Natural killer cell treated with Interleukin-12 subunit alpha and Interleukin-12 subunit beta and Interleukin-15 and Interleukin-18, amount 100 ng/mL, for 72 hours (primary cell): ENCODE measurements at places on chromosomes 2 and 18. TPM values are rescaled to one million over a fixed set of nuclear protein-coding genes. Genes with fewer than 3 reads are reported as not detected.

DNA sequence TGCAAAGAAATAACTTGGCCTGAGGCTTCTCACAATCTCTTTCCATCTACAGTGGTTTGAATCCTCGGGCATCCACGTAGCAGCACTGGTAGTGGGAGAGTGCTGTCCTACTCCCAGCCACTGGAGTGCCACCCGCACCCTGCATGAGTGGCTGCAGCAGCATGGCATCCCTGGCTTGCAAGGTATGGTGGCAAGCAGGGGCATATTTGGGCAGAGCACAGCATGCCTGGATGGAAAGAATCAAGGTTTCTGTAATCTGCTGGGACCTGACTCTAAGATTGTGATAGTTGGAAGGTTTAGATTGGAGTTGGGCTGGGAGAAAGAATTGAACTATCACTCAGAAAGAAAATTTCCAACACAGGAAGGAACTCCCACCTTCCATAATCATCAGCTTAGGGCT is 4.0 kb downstream of the CAD start:
- H3K4me1 ChIP-seq: peaks cover 34% of the 10 kb centered on the region
- H3K27me3 ChIP-seq: no peaks in the 10 kb centered on the region
- DNase-seq: no peak
- H3K36me3 ChIP-seq: peaks cover 18% of the 10 kb centered on the region

DNA sequence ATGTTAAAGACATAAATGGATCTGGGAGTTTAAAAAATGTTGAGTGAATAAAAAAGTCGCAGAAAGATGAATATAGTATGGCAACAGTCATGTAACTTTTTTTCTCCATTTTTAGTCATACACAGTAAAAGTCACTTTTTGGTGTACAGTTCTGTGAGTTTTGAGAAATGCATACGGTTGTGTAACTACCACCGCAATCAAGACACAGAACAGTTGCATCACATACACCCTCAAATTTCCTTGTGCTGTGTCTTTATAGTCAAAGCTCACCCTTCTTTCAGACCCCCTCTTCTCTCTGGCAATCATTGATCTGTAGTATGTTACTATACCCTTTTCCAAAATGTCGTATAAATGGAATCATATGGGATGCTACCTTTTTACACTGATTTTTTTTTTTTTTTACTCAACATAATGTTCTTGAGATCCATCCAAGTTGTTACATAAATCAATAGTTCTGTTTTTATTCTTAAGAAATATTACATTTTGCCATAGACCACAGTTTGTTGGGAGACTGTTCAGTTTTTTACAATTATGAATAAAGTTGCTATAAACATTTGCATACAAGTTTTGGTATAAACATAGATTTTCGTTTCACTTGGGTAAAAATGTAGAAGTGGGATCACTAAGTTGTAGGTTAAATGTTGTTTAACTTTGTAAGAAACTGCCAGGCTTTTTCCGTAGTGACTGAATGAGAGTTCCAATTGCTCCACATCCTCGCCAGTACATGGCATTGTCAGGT is 35.4 kb upstream of the AGFG1 start:
- peaks cover 10% of the 10 kb centered on the region for H3K36me3 ChIP-seq
- H3K27me3 ChIP-seq: peaks cover 7% of the 10 kb centered on the region
- H3K4me3 ChIP-seq: no peak overlapping the region
- no peak overlapping the region for H3K27ac ChIP-seq

DNA sequence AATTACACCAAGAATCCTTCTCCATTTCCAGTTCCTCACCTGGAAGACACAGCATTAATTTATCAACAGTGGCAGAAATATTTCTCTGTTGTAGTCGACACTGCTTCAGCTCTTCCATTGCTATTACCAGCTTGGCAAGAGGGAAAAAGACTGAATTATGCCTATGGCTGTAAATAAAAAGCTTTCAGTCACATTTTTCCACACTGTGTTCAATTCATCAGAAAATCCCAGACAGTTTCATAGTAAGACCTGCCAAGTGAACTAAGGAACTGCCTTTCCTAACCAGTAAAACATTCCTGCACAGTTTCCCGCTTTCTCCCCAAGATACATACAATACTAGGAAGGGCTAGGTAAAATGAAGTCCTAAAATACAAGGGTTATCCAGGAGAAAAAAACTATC is 94.7 kb downstream of the EXOC6B start:
- H3K27ac ChIP-seq: no peak overlapping the region
- H3K4me1 ChIP-seq: no peaks in the 10 kb centered on the region
- H3K4me3 ChIP-seq: no peak overlapping the region
- H3K27me3 ChIP-seq: no peaks in the 10 kb centered on the region

ANO7 gene
- total RNA-seq: 2.8 TPM

NMS gene
- total RNA-seq: not detected

PID1 gene
- not detected for total RNA-seq

UGT1A4 gene
- total RNA-seq: not detected

GRCh38 chr2:28480403-28481049 is 15.3 kb upstream of the PLB1 start:
- H3K36me3 ChIP-seq: no peaks in the 10 kb centered on the region
- no peak overlapping the region for H3K27ac ChIP-seq
- no peak overlapping the region for H3K4me3 ChIP-seq
- H3K27me3 ChIP-seq: peaks cover 3% of the 10 kb centered on the region
- no peak for DNase-seq

- H3K27ac ChIP-seq: no peak overlapping the region
- DNase-seq: no peak
- H3K36me3 ChIP-seq: peaks cover 7% of the 10 kb centered on the region
- H3K27me3 ChIP-seq: no peaks in the 10 kb centered on the region
Observed at GRCh38 chr18:67692811-67693210, 176.3 kb upstream of the DSEL start.

DNA sequence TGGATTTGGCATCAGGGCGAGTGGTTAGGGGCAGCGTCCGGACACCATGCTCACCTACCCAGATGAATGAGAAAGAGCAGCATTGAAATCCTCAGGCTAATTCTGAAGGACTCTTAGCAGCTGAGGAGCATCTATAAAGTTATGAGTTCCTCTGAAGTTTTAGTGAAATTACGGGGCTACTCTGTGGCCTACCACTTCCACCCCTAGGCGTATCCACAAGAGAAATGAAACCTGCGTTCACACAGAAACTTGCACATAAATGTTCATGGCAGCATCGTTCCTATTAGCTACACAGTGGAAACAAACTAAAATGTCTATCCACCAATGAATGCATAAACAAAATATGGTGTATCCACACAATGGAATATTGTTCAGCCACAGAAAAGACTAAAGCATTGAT is 98.0 kb downstream of the GBX2 start:
- DNase-seq: no peak
- H3K27me3 ChIP-seq: no peaks in the 10 kb centered on the region
- H3K4me1 ChIP-seq: no peaks in the 10 kb centered on the region
- H3K27ac ChIP-seq: no peak overlapping the region

DNA sequence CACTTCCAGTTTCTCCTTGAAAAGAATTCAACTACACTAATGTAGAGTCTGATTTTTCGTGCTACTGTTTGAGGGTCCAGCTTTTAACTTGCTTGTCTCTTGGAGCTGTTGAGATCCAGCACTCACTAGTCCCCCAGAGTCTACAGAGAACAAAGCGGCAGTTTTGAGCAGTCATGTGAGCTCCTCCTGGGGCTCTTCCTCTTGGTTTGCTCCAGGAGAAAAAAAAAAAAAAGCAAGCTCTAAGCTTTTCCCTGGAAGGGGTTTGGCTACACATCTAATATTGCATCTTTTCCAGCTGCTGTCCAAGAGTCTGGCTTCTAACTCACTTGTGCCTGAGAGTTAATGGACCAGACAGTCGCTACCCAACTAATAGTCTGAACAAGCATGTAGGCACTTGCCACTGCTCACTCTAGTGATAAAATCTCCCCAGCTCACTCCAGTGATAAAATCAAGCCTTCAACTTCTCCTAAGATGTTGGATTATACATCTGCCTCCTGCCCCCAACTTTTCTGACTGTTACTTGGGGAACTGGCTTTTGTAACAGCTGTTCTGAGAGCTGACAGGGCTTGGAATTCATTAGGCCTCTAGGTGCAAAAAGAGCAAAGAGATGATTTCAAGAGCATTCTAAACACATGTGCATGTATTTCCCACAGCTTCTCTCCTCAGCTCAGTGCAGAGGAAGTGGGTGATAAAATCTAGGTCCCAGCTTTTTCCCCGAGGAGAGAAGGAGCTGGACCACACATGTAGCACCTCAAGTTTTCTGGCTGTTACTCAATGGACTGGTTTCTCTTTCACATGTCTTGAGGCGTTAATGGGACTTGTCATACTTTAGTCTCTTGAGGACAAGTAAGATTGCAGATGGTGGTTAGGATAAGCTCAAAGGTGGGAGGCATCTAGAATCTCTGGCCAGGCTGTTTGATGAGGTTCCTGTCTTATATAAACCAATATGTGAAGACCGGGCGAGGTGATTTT is 750.5 kb downstream of the LRP1B start:
- no peaks in the 10 kb centered on the region for H3K4me1 ChIP-seq
- peaks cover 17% of the 10 kb centered on the region for H3K36me3 ChIP-seq
- H3K27ac ChIP-seq: no peak overlapping the region
- DNase-seq: no peak

DNA sequence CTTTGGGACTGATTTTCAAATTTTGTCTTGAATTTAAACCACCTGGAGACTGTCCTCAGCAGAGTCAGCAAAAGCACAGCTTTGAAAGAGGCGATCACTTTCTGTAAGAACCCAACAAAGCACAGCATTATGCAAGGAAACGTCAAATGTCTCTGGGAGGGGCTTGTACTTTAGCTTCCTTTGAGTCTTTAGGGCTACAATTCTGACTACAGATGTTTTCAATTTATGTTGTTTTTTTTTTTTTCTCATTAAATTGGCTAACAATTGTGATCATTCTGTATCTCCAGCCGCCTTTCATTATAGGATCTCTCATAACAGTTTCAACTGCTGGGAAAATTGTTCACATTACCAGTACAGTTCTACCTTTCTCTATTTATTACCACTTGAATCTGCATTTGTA is 48.3 kb downstream of the COL3A1 start:
- no peak for DNase-seq
- no peaks in the 10 kb centered on the region for H3K36me3 ChIP-seq
- H3K4me3 ChIP-seq: no peak overlapping the region

DNA sequence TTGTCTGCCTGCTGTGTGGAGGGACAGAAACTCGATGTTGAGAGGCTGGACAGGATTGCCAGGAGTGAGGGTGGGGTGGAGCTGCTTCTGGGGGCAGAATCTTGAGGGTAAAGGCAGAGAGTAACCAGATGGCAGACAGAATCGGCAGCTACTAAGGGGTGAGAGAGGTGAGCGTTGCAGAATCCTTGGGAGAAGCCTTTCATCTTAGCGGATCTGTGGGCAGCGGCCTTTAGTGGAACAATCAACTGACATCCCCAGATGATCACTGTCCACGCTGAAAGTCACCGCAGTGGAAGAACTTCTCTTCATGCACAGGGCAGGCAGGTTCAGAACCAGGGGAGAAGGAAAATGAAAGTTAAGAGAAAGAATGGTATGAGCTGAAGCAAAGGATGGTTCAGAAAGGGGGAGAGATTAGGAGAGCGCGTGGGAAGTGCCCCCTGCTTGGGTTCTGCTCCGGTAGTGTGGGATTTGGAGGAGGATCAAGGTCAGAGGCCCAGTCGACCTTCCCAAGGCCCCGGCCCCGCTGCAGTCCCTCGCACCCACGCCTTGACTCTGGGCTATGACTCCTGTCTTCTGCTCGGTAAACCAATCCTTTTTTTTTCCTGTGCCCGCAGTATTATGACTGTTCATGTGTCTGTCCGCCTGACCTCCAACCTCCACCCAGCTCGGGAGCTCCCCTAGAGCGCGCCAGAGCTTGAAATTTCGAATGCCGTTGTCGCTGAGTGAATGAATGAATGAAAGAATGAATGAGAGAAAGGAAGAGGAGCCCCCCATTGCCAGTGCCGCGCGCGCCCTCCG is 584 bp downstream of the BOLA3 start:
- peaks cover 11% of the 10 kb centered on the region for H3K4me1 ChIP-seq
- no peak overlapping the region for H3K27ac ChIP-seq
- DNase-seq: peak; percentile 65
- H3K4me3 ChIP-seq: no peak overlapping the region
- peaks cover 9% of the 10 kb centered on the region for H3K36me3 ChIP-seq
- no peaks in the 10 kb centered on the region for H3K27me3 ChIP-seq
